GDM1 (cell line): ENCODE measurements at places on chromosomes 3 and 15.

- DNase-seq, result no peak
Measured at GRCh38 chr3:189909573-189909972, 211.1 kb downstream of the P3H2 start.

DNA sequence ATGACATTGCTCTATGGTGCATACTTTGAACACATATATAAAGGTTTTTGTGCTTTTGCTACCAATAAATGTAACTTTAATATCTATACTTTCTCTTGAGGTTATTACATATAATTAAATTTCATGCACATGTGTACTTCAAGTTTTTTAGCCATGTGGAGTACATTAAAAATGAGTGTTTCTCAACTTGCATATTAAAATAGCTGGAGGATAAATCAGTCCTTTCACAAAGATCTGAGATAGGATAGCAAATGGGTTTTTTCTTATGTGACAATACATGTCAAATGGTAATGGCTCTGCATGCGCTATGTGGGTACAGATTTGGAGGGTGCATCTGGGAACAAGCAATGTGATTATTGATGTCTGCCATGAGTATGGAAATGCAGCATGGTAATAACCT, 48.7 kb upstream of the COL6A6 start:
- no peak for DNase-seq

DNA sequence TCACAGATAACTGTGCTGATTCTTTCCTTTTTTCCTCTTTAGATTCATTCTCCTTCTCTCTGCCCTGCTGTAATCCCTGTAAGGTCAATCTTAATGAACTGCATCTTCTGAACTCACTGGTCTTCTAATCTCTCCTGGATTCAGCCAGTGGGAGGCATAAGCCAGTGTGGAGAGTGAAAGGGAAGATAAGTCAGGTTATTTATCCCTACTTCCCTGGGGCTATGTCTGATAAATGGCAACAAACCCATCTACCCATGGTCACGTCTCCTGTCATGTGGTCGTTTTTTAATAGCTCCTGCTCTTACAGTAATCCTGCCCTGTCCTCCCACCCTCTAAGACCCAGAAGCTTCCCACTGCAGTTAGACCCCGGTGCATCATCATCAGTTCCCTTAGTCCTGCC, 199.6 kb upstream of the NAALADL2 start:
- DNase-seq, result no peak

DNA sequence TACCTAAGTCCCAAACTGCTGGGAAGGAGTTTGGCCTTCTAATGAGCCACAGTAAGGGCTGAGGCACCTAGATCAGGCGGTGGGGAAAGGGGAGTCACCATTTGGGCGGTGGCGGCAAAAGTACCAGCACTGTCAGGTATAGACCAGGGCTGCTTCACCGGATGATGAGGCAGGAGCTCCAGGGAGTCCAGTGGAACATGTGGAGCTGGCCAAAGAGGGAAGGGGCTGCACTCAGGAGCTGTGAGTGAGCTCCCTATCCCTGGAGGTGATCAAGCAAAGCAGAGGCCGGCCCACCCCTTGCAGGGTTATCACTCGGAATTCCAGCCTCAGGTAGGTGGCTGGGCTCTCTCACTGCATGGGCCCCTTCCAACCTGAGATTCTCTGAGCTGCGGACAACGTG, 108.4 kb downstream of the SEC22A start:
- DNase-seq, result no peak

DNA sequence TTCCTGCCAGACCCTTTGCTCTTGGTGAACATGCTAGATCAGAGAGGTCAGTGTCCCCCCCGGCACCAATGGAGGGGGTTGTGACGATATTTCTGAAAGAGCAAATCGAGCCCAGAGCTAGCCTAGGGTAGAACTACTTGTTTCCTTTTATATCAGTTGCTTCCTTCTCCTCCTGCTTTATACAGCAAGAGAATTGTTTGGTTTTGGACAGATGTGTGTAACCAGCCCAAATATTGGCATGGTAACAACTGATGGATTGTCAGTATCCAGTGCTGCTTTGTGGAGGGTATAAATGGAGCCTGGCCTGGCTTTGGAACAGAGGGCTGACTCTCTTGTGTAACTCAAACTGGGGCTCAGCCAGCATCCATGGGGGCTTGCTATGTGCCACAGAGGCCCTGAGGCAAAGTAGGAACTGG, 27.2 kb downstream of the SNX1 start:
- DNase-seq, result no peak

GRCh38 chr3:112127522-112128494, 5.2 kb downstream of the GCSAM start:
- no peak for DNase-seq

DNA sequence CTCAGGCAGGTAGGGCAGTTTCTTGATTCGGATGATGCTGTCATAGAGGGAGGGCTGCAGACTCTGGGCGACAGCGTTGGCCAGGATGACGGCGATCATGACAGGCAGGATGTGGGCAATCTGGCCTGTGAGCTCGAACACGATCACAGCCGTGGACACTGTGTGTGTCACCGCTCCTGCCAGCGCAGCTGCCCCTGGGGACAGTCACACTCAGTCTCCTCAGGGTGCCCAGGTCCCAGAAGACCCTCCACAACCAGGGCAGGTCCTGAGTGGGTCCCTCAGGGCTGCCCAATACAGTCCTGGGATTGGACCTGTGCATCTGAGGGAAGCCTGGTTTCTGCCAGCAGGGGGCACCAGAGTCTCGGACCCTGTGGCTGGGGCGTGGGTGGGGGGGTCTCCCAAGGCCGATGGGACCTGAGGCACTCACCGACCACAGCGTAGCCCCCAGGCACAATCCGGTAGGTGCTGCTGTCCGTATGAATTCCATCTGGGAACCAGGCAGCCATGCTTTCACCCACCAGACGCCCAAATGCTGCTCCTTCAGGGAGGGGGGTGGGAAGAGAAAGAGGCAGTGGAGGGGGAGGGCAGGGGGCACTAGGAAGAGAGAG, 7.2 kb downstream of the CLCN2 start:
- no peak for DNase-seq

DNA sequence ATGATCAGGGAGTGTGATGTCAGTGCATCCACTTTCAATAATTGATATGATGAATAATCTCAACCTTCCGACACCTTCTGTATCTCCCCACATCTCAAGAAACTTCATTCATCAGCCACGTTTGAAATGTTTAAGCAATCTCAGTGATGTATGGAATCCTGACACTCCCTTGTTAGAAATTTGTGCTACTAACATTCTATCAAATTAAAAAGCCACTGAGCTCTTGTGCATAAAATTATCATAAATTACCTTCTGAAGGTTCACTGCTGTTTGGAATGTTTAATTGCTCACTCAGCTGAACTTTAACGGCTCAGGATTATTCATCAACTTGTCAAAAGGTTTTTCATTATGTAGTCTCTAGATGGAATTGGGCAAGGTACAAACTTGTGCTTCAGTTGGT, 108.4 kb upstream of the DPH6 start:
- DNase-seq, result no peak
